ENCODE measurements at places on chromosomes 5 and 9.
A peak's percentile ranks its signal among the peaks of the same experiment; 100 is the strongest.

- DNase-seq, result no peak
Observed at GRCh38 chr5:170238456-170239196, 5.8 kb downstream of the C5orf58 start.

- peak; percentile 68 for DNase-seq
Observed at GRCh38 chr5:142110046-142110531, 1.5 kb downstream of the NDFIP1 start.

- DNase-seq, result no peak
Observed at GRCh38 chr9:124483481-124483880, 23.7 kb downstream of the NR5A1 start.

DNA sequence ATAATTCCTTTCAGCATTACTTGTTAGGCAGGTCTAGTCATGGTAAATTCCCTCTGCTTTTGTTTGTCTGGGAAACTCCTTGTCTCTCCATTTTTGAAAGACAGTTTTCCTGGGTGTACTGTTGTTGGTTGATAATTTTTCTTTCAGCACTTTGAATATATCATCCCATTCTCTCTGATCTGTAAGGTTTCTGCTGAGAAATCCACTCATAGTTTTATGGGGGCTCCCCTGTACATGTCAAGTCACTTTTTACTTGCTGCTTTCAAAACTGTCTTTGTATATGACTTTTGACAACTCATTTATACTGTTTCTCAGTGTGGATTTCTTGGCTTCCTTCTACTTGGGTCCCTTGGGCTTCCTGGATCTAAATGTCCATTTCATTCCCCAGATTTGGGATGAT lies 16.5 kb downstream of the MEIKIN start:
- DNase-seq, result no peak

DNA sequence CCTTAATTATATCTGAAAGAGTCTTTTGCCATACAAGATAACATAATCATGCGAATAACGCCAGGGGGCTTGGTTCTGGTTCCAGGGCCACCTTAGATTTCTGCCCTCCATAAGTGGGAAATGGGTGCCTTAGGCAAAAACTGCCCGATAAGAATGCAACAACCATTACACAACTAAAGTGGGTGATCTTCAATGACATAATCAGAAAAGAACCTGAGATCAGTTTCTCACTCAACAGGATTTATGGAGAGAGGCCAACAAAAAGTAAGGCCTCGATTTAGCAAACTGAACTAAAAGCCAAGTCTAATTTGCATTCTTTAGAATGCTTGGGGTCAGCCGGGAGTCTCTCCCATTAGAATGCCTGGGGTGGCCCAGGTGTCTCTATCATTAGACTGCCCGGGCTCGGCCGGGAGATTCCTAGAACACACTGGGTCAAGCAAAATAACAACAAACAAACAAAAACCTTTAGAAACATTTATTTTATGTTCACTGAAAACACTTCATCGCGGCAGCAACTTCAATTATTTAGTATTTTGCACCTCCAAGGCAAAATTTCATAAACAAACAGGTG lies 194.8 kb downstream of the AUH start:
- no peak for DNase-seq

DNA sequence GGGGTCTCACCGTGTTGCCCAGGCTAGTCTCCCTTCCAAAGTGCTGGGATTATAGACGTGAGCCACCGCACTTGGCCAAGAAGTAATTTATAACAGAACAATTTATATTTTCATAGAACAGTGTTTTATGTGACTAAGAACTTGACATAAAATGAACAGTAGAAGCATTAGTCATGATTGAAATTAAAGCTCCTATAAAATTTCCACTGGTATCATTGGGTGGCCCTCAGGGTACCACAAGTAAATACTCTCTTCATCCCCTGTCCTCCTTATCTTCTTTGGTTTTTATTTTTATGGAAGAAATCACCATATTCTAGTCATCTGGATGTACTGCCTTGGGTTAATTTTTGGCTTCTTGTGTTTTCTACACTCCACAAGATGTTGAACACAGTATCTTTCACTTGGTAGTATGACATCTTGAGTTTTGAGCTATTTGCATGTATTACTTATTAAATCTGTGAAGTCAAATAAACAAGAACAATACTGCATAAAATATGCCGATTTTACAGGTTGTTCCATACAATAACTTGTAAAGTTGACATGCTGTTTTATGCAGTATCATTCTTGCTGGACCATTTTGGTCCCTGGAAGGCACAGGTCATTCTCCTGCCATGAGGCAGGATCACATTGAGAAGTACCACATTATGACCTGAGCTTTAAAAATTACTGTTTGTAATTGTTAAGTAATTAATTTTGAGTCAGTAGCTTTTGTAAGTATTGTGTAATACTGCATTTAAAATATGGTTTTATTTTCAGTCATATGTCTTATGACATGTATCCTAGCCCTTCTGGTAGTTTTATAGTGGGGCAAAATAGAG lies 24.4 kb downstream of the LMNB1 start:
- DNase-seq, result no peak

DNA sequence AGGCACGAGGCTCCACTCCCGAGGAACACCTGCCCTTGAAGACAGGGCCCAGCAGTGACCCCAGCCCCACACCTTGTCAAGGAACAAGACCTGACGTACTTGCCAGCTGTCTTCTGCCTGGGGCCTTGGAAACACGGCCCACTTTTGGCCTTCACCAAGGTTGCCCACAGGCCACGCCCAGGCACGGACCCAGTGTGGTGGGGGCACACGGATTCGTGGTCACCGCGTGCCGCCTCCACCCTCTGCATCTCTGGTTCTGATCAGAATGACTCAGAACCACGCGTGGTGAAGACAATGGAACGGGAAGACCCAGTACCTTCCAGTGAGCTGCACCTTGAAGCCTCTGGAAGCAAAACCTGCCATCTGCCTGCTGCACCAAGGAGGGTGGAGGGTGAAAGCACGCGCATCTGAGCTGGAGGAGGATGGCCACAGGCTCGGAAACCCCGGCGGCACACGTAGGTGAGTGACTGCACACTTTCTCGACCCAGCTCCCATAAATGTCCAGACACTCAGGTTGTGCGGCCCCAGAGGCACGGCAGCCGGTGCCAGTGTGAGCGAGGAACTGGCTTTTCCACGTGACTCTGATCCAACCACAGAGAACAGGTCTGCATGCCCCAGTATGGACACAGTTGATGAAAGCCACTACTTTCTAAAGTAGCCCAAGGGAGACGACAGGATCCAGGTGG lies 36.5 kb downstream of the LPCAT1 start:
- no peak for DNase-seq

DNA sequence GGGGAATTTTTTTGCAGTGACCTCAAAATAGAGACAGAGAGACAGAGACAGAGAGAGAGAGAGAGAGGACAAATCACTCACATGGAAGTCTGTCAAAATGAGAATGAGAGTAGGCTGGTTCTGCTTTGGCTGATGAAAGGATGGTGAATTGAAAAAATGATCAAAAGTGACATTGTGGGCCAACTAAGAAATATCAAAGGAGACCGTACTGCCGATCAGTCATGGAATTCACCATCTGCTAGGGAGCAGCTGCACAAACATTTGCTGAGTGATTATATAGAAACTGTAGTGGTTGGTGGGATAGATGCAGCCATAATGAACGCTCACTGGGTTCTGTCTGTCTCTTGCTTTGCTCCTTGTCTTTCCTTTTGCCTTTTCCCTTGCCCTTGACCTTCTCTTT lies 476.6 kb upstream of the SGCD start:
- DNase-seq, result no peak

GRCh38 chr5:59757442-59757841 lies 136.1 kb downstream of the PDE4D start:
- DNase-seq, result no peak

GRCh38 chr5:126864042-126864688 lies 87.2 kb downstream of the LMNB1 start:
- DNase-seq, result no peak

DNA sequence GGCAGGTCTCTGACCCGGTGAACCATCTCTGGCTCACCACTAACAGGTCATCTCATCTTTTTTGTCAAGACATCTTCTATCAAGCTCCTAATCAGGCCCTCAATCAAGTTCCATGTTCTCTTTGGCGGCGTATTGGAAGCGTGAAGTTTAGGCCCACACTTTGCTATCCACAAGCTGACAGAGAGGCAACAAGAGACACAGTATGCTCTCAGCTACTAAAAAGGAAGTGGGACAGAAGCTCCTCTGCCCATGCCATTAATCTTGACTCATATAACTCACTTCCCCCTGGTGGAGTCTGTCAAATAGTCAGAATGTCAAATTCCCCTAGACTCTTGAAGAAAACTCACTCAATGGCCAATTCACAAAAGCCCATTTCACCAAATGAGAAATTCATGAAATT lies 77.6 kb upstream of the TMC1 start:
- peak; percentile 93 for DNase-seq

DNA sequence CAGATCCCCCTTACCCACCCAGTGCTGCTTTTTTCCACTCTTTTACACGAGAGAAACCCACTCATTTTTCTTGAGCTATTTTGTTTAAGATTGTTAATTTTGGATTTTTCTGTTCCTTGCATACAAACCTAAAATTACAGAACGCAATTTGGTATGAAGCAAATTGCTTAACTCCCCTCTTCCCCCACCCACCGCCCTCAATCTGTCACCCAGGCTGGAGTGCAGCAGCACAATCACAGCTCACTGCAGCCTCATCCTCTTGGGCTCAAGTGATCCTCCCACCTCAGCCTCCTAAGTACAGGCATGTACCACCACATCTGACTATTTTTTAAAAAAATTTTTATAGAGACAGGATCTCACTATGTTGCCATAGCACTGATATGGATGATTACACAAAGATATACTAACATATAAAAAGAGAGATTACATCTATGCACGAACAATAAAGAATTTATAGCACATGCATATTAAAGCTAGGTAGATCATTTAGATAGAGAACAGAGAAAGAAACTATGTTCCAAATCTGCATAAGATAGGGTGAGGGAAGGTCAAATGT lies 203.6 kb downstream of the PIK3R1 start:
- DNase-seq, result no peak

GRCh38 chr9:8188723-8189407 lies 389.3 kb upstream of the DMAC1 start:
- no peak for DNase-seq

GRCh38 chr9:36985769-36986467 lies 48.1 kb downstream of the PAX5 start:
- no peak for DNase-seq

All from Kasumi-1 (cell line).